ENCODE measurements at places on chromosomes 5 and 9.

DNA sequence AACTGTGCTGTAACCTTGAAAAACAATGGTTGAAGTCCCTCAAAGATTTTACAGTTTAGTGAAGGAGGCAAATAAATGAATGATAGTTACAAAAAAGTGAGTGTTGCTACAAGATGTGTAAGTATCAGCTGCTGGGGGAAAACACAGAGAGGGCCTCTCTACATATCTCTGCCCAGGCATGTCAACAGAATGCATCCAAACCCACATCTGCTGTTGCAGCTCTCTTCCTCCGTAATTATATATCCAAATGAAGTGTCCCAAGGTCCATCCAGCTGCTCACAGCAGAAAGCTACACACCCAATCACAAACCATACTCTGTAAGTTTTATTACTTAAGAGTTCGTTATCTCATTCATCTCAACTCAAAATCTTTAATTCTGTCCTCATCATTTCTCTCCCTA lies 584.6 kb downstream of the ANXA1 start:
- no peak for DNase-seq

GRCh38 chr9:30058463-30058862 lies 2326.0 kb upstream of the ACO1 start:
- no peak for DNase-seq

DNA sequence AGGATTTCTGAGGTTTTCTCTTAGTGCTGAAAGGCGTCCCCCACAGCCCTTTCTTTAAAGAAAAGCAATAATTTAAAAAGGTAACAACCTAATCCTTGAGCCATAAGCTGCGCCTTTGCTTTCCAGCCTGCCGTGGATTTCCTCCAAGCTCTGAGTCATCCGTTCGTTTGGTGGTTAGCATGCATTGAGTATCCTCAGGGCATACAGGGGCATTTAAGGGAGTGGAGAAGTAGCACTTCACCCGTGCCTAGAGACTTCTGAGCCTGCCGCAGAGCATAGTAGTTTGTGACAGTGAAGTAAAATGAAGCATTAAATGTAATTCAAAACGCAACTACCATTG lies 892 bp upstream of the TNC start:
- DNase-seq, result peak; percentile 98

DNA sequence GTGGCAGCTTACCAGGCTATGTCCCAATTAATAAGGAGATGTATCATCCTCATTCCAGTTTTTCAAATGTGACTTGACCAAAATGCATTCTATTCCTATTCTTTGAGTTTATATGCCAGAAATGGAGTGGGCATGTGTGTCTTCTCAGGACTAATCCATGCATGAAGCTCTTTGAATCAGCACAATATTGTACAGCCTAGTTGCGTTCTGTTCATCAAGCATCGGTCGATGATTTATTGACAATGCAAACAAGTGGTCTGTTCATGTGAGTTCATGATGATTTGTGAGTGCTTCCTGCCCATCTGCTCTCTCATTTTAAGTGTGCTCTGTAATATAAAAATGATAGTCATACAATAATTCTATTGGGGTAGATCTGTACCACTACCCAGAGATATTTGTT lies 48.3 kb downstream of the PALM2AKAP2 start:
- DNase-seq, result no peak

DNA sequence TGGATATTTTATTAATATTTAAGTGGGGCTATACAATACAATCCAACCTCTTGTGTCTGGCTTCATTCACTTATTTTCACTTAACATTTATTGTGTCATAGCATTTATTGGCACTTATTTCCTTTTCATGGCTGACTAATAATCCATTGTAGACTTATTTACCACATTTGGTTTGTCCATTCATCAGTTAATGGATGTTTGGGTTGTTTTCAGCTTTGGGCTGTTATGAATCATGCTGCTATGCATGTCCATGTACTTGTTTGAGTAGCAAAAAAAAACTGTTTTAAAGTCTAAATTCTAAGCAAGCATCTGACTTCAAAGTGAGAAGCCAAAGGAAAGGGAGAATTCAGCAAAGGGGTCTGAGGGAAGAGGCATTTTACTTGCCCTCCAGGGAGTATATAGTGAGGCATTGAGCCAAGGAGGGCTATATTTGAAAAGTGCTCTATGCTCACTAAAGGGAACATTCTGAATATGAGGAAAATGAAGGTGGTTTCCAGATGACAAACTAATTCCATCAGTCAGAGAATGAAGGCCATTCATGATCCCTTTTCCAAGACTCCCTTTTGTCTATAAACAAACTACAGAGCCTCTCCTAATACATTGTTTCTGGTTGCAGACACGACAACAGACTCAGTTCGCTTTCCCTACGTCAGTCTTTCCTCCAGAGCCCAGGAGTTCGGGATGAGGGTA lies 532.8 kb upstream of the KLF4 start:
- DNase-seq, result no peak

GRCh38 chr5:28648108-28648507 lies 1609.7 kb upstream of the CDH9 start:
- peak; percentile 24 for DNase-seq

DNA sequence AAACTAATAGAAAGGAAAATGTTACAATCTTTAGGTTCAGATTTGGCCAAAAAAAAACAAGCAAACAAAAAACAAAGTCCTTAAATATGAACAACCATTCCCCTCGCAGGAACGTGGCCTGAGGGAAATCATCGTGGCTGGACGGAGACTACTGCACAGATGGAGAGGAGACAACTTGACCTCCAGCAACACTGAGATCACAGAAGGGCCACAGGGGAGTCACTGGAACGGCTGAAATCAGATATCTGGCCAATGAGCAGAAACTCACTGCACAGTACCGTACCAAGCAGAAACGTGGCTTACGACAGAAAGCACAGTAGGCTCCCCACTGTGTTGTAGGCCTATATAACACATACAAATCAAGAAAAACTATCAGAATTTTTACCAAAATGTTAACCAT lies 27.7 kb downstream of the CAMSAP1 start:
- no peak for DNase-seq

DNA sequence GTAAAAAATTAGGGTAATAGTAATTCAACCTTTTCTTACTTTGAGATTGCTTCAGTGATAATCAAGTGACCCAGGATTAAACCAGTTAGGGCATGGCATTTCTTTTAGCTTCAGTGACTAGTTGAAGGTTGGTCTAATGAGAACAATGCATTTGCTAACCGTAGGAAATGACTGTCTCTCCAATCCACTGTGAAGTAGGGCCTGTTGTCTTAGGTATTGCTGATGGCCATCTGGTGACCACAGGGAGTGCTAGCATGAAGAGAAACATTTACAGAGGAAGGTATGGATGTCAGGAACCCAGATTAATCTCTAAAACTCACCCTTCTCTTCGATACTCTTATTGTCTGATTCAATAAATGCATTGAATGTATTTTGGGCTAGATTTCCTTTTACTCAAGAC lies 535.9 kb upstream of the SEMA6A start:
- no peak for DNase-seq

GRCh38 chr9:13481274-13481673 lies 201.8 kb upstream of the MPDZ start:
- no peak for DNase-seq

DNA sequence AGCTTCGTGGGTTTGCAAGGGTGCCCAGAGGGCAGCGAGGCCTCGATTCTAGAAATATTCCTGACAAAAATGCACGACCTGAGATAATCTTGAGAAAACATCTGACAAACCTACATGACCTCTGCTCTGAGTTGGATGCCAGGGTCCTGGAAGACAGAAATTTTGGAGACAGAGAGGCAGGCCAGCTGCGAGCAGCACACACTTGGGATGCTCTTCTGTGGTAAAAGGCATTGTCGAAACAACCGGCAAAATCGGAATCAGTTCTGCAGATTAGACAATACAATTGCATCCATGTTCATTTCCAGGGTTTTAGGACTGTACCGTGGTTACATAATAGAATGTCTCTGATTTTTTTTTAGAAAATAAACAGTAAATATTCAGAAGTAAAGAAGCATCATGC lies 74.2 kb downstream of the GADD45G start:
- no peak for DNase-seq

DNA sequence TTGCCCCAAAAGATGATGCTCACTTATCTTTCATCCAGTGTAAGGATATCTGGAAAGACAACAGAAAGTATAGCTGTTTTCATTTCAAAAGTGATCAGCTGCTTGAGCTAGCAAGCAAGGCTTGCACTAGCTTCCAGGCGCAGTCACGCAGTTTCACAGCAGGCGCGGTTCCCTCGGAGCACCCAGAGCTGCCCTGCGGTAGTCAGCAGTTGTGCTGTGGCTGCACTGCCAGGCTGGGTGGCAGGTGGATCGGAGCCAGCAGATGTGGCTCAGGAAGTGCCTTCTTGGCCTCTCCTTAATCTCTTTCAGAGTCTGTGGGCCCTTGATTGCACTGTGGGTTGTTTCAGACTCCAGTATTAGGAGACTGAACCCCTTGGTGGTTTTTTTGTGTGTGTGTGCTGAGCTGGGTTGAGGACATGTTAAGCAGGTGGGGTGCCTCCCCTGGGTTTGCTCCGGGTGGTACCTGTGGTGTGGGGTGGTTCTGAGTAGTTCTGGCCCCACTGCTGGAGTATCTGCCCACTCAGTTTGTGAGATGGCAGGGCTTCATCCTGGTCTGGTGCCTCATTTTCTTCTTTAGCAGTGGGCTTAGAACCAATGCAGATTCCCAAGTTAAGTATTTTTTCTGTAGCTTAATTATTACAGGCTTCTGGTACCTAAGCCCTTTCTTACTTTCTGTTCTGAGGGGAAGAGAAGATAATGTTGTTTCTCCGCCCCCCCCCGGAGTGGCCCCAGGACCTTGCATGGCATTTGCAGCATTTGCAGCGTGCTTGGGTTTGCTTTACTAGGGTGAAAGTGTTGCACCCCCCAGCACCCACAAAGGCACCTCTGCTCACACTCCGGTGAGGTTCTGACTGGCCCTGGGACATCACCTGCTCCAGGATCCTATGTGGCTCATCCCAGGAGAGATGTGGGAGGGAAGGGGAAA lies 16.4 kb downstream of the TENT4A start:
- no peak for DNase-seq

DNA sequence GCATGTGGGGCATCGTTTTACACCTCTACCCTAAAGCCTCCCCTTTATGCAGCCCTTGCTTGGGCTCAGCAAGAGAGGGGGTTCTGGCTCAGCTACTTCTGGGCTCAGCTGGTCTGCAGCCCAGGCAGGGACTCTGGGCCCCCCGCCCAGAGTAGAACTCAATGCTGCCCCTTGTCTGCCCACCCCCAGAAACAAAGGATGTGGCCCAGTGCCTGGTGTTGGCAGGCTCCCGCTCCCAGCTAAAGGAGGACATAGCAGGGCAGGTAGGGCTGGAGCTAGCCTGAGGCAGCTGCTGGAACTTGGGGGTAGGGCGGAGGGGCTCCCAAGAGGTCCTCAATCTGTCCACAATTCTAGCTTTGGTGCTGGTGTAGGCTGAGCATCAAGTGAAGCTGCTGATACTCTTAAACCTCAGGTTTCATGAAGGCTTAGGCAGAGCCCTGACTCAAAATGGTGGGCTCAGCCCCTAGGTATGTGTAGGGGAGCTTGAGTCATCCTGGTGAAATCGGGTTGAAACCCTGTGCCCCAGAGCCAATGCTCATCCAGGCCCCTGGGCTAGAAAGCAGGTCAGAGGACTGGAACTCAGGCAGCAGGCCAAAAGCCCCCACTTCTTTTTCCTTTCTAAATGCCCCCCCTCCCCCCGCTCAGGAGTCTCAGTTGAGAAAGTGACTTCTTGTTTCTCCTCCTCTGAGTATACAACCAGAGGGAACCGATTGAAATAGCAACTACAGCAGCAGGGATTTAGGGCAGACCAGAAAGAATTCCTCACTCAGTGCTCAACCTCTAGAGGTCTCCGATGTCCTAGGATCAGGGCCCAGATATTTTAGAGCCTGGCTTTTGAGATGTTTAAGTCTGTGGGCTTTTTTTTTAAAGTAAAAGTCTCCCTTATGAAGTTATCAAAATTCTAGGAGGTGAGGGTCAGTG lies 11.4 kb downstream of the PSD2 start:
- peak; percentile 11 for DNase-seq

DNA sequence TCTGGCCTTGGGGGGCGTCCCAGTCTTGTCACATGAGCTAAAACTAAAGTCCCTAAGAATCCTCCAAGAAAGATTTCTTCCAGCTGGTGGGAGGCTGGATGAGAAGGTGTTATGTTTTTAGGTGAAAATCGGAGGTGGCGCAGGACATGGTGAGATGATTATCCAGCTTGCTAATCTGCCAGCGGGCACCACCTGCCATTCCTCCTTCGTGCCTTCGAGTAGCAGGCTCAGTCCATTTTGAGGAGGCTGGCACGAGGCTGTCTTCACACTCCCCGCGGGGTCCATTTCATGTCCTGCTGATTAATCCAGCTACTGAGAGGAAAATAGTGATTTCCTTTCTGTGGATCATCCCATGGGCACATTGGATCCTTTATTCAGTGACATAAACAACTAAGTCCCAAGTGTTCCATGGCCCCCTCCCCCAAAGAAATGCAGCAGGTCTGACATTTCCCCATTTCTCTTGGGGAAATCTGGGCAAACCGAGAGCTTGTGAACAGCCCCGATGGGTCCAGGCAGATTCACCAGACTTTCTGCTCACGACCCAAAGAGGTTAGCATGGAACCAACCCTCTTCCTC lies 38.2 kb upstream of the EXOC3 start:
- DNase-seq, result no peak

- DNase-seq, result no peak
These were observed 230.8 kb downstream of the ENC1 start for GRCh38 chr5:74409712-74410111.

DNA sequence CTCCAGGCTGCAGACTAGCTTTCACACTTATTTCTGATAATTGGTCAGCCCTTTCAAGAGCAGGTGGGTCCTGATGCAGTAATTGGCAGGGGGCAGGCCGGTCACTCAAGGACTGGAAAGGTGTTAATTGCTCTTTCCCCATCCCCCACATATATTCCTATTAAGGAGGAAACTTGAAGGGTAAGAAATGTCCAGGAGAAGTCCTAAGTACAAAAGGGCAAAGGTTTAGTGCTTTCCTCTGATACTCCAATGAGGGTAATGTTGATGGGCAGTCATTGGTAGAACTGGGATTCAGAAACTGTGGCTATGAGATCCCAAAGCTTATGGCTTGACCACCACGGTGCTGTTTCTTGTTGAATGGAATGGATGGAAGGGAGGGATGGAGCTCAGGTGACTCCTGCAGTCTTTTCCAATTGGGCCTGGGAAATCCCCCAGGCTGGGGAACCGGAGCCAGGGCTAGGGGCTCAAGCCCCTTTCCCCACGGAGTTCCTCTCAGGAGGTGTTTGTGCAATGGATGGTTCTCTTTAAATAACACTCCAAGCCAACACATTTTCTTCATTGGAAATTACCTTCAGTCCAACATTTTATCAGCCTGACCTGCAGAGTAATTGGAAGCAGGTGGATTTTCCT lies 103.2 kb upstream of the ALDH1B1 start:
- DNase-seq, result no peak

GRCh38 chr5:171453056-171453725 lies 33.7 kb downstream of the FGF18 start:
- no peak for DNase-seq

GRCh38 chr5:122434205-122434970 lies 122.4 kb downstream of the SNCAIP start:
- no peak for DNase-seq

Measured in ELR (cell line).